RWPE2 (cell line): ENCODE measurements at places on chromosomes 12 and 14.

GRCh38 chr14:22448905-22449599, 140.0 kb downstream of the DAD1 start:
- DNase-seq, result no peak

- no peak for DNase-seq
Measured at GRCh38 chr14:64506721-64507120, 2.2 kb downstream of the ZBTB1 start.

DNA sequence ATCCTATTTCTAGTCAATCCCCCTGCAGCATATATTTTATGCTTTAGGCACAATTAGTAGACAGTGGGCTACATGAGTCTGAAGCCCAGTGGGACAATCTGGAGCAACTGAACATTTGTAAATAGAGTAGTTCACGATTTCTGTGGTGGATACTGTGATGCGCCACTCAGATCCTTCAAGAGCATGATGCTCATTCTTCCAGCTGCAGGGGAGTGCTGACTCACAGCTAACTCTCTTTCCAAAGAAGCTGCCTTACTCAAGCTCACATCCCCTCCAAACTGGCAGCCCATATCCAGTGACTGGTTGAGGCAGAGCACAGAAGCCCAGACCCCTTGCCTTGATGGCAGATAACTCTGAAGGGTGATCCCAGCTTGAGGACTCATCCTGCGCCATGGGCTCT, 224.2 kb upstream of the EEA1 start:
- DNase-seq, result no peak

DNA sequence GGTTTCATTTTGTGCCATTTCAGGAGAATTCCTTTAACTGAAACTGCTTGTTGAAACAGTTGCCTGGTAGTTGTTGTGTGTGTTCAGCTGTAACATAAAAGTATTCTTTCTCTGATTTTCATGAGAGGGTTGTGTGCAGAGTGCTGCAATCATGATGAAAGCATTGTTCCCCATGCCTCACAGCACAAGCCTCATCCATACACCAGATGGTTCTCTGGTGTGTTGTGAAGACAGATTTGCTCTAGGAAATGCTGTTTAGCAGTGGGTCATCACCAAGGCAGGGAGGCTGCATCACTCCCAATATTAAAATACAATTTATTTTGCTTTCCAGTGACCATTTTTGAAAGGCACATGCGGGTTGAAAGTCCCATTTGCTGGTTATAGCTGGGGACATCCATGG, 404.4 kb downstream of the AACS start:
- no peak for DNase-seq

- no peak for DNase-seq
Measured at GRCh38 chr14:103319422-103319821, 14.6 kb upstream of the EIF5 start.

DNA sequence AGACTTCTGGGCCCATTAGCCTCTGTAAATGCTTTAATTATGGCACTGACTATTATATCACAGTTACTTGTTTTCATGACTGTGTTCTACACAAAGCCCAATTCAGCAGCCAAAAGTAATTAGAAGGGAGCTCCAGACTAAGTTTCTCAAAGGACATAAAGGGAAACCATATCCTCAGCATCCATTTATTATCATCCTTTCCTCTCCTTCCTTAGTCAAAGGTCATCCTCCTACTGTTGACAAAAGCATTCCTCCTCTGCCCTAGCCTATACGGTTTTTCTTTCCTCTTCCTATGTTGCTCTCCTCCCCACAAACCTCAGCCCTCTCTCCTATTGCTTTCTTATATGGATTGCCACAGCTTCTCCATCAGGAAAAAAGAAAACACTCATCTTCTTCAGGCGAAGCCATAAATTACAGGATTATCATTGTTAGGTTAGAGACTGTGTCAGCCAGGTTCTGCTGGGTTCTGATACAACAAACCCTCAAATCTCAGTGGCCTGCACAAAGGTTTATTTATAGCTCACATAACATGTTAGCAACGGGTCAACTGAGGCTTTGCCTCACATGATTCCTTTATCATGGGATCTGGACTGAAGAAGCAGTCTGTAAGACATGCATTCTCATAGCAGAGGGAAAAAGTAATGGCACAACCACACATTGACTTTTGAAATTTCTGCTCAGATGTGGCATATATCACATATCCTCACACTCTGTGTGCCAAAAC, 207.2 kb downstream of the SLC5A8 start:
- no peak for DNase-seq

DNA sequence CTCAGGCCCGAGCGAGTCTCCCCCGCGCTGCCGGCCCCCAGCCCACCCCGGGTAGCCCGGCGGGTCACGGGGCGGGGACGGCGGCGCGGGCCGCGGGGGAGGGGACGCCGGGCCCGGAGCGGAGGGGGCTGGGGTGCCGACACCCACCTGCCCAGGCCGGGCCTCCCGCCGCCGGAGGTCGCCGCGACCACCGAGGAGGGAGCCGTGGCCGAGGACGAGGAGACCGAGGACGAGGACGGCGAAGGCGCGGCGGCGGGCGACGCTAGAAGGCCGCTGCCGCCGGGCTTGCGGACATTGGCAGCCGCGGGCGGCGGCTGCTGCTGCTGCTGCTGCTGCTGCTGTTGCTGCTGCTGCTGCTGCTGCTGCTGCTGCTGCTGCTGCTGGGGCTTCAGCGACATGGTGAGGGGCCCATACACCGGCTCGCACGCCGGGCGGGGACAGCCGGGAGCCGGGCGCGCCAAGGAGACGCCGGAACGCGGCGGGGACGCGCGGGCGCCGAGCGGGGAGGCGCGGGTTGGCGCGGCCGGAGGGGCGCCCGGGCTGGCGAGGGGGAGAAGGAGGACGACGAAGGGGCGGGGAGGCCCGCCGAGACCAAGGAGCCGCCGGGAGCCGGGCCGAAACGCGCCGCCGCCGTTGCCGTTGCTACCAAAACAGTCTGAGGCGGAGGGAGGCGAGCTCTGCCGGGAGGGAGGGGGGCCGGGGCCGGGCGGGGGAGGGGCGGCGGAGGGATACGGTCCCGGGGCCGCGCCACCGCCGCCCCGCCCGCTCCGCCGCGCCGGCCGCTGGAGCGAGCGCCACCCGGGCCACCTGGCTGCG, at the start of gene ATXN2:
Gene ATXN2, minus strand, starts transcription at position 679 of the 816 bp plus-strand sequence. Its CDS starts 281 bp downstream, at position 398.
- no peak for DNase-seq

GRCh38 chr14:32203928-32204357, 874 bp upstream of the RNU6-8 start:
- DNase-seq, result no peak

DNA sequence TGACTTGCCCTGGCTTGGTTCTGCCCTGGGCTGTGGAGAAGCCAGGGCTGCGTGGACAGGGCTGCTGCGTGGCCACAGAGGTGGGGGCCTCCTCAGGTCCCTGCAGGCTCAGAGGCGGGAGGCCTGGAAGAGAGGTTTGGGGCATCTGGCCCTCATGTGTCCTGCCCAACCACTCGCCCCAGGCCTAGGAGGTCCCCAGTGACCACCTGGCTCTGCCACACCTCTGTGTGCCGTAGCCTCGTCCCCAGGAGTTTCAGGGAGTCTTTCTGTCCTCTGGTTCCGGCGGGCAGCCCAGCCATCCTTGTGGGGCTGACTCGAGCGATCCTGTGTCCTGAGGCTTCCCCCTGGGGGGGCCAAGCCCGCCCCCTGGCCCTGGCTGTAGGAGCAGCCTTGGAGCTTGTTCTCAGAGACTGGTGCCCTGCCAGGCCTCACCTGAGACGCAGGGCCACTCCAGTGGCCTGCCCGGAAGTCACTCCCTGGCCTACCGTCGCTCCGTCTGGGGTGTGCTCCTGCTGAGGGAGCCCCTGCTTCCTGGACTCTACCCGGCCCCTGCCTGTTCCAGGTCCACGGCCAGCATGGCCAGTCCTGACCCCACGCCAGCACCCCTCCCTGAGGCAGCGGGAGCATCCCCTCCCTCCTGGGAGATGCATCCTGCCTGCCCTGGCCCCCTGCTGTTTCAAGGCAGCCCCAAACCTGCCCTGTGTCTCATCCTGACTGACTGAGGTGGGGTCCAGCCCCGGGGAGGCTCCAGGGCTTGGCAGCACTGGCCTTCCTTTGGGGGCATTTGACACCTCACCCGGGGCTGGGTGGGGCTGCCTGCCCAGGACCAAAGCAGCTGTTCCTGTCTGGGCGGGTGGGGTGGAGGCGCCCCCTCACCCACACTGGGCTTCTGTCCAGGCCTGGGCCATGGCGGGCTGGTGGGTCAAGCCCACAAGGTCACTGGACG, 13.9 kb downstream of the ASPG start:
- DNase-seq, result peak; percentile 75

GRCh38 chr14:103391048-103391447, 5.8 kb downstream of the MARK3 start:
- no peak for DNase-seq

GRCh38 chr12:15372352-15372751, 50.0 kb downstream of the PTPRO start:
- DNase-seq, result no peak

- no peak for DNase-seq
Measured at GRCh38 chr12:645563-646071, 17.6 kb downstream of the NINJ2 start.

DNA sequence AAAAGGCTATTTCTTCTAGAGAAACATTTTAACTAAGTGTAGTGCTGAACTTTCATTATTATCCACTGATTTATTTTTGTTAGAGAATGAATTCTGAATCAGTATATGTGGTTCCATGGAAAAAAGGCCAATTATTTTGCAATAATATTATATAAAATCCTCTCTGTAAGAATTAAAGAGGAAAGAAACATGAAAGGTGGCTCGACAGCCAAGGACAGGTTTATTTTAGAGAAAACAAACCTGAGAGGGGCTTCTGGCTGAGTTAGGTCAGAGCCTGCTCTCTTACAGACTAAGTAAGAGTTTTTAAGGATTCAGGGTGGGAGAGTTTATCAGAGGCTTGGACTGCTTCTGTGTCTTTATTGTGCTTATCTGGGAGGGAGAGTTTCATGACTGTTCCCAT, 46.7 kb upstream of the GUCY2C start:
- DNase-seq, result no peak

DNA sequence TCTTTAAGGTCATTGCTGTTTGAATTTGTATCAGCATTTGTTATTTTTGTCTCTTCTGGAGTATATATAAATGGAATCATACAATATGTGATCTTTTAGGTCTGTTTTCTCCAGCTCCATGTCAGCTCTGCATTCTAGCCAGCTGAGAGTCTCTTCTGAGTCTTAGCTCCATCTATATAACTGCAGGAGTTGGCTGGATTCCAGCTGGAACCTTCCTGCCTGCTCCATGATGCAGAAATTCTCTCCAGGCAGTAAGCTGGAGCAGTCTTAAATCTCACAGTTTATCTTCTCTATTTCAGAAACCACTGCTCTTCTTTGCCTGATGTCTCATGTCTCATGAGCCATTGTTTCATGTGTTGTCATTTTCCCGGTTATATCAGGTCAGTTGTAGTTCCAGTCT, 827.6 kb downstream of the NRXN3 start:
- no peak for DNase-seq
